ENCODE measurements at places on chromosomes 2 and 18.

DNA sequence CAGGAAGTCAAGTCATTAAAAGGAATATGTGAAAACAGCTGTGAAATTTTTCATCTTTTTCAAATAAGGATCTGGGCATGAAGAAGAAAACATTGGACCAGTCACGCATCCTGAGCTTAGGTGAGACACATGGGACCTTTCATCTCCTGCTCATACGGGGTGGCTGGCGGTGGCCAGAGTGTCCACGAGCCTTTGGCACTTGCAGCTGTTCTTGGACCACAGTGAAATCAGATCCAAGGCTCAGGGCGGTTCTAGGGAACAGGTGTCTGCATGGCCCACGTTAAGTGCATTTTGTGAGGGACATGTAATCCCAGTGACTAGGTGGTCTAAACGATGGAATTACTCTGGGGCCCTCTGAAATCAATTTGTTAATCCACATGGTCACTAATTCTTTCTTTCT is 212.7 kb upstream of the COPS8 start:
- no peak for DNase-seq

- no peak for DNase-seq
These were observed 587.2 kb upstream of the PKDCC start for GRCh38 chr2:41460661-41461060.

GRCh38 chr2:70046534-70046933 is 40.7 kb upstream of the PCBP1 start:
- no peak for DNase-seq

- DNase-seq: no peak
These were observed 264.8 kb downstream of the SLC8A1 start for GRCh38 chr2:40187054-40187453.

DNA sequence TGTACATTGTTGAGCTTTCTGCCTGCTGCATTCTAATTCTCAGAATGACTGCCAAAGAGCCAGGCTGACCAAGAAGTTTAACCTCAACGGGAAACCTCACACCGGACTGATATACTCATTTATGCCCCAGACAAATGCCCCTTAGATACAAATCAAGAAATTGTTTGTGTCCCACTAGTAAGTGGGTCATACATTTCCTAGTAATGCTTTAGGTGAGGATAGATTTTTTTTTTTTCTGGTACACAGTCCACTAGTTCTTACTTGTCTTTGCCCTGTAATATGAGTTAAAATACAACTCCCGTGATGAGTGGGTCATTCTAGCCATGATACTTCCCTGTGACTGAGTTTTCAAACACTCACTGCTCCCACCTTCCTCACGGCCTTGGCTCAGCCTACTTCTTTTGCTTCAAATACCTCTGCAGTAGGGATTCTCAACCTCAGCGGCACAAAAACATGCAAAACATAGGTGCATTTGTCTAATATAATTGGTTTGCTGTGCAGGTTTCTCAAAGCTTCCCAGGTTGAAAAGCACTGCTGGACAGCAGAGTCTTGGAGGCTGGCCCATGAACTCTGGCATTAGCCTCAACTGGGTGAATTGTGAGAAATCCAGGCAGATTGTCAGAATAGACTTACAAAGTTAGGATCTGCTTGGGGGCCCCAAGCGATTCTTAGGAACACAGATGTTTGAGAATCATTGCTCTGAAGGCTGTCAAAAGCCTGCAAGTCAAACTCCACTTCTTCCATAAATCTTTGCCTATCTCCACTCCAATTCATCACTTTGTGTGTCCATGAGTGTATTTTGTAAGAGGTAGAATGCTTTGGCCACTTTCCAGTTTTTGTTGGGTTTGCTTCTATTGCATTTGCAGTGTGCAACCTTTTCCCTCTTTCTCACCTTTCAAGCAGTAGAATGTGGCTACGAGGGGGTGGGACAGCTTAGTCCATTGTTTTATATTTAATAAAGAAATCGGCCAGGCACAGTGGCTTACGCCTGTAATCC is 35.5 kb downstream of the TGIF1 start:
- DNase-seq: no peak

GRCh38 chr2:162917626-162918025 is 79.1 kb upstream of the KCNH7 start:
- DNase-seq: no peak

DNA sequence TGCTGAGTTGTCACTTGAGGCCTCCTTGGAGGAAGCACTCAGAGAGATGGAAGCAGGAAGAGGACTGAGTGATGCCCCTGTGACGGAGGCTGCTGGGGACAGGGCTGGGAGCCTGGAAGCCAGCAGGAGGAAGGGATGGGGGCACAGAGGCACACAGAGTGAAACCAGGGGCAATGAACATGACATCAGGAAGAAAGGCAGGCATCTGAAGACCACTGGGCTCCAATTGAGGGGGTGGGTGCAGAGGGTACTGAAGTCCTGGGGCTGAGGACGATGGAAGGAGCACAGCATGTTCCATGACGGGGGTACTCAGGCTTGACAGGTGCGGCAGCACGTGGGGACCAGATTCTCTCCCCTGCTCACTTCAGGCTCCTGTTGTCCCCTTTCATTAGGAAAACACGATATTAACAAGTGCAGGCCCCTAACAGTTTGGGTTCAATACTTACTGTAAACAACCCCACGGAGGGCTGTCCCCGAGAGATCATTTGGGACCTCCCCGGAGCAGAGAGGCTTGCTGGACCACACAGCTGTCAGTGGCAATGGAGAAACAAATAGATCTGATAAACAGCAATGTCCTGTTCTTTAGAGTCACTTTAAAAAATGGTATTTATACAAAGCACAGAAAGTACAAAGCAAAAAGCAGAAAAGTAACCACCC is 8.7 kb downstream of the INPP5D start:
- DNase-seq: no peak

DNA sequence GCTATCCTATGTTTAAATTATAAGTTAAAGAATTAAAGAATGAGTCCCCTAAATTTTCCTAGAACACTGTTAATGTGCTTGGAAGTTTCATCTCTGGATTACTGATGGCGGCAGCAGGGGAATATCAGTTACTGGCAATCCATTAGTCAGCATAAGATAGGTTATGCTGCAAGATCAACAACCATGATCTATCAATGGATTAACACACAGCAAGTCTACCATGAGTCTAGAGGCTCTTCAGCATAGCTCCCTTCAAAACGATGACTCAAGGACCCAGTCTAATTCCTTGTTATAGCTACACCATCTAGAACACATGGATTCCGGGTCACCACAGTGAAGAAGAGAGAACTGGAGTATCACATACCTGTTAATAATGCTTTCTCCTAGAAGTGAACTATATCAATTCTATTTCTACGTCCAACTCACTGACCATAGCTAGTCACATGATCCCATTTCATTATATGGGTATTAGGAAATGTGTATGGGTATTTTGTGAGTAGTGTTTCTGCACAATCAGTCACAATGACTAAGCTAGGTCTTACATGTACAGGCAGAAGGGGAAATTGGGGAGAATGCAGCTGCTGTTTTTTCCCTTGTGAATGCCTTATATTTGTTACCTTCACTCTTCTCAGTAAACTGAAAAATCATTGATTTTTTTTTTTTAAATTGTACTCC is 108.3 kb upstream of the MAPRE2 start:
- no peak for DNase-seq

DNA sequence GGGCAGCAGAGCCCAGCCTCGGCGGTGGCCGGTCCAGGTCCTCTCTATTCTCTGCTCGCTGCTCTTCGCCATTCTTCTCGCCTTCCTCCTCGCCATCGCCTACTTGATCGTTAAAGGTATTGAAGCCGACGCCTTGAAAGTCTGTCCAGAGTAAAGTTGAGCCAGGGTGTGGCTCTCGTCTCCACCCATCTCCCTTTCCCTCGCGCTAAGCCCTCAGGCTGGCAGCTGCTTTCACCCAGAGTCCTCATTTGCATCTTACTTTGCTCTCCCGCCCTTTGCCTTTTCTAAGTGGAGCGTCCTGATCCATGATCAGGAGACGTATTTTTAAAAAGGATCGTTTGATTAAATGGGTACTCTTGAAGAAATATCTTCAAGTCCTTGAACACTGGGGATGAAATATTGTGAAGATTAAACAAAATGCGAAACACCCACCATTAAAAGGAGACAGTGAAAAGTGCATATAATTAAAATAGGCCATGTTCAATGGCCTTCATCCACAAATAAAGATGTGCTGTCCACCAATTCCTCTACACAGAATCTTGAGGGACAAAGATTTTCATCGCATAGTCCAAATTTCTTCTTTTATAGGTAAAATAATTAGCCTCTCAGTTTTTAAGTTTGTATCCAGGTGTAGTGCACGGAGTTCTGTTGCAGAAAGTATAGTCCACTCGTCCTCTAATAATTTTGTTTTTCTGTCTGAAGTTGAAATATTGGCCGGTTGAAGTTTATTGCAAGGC is 657 bp downstream of the ARL6IP6 start:
- no peak for DNase-seq

DNA sequence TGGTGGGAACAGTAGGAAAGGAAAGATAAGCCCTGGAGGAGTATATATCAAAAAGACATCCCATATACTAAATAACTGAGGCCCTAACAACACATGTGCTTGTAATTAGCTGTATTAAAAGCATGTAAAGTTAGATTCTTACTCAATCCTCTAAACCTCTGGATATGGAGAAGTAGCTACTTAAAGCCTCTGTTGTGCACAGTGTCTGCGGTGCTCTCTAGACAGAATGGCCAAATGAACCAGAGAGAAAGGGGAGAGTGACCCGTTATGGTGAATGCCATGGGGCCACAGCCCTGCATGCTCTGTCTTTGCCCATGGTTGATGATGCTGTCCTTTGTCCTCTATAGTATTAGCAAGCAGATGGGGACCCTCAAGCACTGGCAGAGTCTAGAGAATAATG is 104.4 kb upstream of the SLC8A1 start:
- no peak for DNase-seq

DNA sequence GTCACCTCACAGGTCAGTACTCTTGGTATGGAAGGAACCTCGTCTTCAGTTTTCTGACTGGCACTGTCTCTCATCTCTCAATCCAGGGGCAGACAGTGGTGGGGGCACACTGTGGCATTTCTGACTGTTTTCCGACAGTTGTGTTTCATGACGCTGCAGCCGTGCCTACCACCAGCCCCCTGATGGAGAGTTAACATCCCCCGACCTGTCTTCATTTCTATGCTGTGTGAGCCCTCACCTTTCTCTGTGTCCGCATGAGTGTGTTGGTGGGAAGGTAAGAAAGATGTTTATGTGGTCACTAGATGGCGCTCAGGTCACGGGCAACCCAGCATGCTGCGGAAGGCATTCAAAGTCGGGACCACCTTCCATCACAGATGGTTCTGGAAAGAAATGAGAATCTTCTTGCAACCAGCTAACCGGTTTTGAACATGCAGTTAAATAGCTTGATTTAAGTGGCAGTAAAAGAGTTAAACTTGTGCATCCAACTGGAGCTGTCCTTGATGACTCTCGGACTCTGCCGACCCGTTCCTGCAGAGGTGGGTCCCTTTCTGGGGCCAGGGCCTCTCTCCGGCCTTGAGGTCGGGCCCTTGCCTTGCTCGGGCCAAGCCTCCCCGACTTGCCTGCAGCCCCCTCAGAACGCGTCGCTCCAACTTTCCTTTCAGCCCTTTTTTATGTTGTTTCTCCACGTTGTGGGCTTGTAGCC is 92.4 kb downstream of the DYSF start:
- peak; percentile 31 for DNase-seq

All from activated T-cell treated with anti-CD3 and anti-CD28 coated beads, Interleukin-2, amount 50 U/mL, for 1 hour (primary cell).